ENCODE measurements at places on chromosomes 12 and 14.

DNA sequence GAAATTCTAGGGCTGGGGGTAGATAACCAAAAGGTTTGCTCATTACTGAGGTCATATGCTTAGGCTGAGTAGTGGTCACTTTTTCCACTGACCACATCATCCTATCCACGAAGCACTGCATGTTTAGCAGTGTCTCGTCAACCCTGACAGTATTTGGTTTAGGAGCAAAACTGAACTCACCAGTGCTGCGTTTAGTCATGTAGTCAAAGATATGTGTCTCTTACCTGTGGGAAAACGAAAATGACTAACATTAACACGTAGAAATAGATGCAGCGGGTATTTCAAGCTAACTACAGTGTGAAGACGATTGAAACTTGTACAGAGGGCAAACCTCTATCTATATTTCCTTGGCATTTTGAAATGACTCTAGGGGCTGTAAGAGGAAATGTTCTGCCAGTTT is 34.6 kb downstream of the MTHFD1 start:
- DNase-seq = no peak

DNA sequence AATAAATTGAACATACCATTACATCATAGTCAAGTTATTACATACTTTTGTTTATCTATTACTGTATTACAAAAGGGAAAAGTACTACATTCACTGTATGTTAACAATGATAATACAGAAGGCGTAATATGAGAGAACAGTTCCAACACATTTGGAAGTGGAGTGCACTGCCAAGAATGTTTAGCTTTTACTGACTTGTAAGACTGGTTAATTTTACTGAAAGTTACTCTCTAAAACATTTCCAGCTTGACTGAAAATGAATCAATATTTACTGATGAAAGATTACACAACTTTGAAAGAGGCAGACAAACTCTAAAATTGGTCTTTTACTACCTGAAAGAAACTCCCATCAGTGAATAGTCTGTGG is 728.5 kb downstream of the FSCB start:
- DNase-seq = no peak

DNA sequence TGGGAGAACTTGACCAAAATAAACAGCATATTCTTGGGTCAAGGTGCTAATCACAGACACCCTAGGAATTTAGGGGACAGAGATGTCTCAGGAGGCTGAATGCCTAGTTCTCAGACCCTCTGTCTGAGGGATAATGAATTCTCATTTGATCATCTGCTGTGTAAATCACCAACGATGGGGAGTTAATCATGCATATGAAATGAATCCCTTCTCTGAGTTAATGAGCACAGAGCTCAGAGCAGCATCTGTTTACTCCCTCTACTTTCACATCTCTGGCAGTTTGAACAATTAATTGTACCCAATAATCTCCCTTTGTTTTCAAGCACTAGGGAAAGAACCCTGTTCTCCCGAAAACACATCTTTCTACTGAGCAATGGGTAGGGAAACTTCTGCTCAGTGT is 129.4 kb upstream of the SRRM4 start:
- DNase-seq = no peak

DNA sequence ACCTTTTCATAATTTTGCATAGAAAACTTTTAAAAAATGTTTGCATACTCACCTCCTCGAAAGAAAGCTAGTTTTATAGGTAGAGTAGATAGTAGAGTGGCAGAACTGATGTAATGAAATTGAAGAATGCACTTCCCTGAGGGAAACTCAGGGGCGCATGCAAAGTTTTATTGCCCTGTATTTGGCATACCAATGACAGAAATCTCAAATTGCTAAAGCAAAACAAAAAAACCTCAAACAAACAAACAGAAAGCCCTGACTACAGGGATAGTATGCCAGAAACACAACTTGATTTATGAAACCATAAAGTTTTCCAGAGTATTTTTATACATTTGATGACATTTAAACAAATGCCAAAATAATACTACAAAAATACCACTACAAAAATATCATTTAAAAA is 1.8 kb downstream of the RASSF9 start:
- DNase-seq = no peak

DNA sequence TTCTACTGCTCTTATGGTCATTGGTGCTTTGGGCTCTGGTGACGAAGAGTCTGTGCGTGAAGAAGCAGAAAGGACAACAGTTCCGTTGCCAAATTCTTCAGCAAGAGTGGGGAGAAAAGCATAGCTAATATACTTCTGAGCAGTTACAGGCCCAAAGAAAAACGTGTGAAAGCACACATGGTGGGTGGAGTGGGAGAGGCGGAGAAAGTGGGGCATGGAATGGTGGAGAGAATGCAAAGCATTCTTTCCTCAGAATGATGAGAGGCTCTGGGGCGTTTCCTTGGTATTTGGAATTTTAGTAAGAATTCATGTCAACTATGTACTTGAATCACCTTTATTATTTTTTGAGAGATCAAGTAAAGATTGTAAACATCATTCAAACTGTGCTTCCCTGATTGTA is 396.1 kb downstream of the NAV3 start:
- no peak for DNase-seq

GRCh38 chr12:27434673-27435565 is 11.6 kb upstream of the SMCO2 start:
- no peak for DNase-seq

- DNase-seq = no peak
Observed at GRCh38 chr12:12392413-12392812, 35.5 kb downstream of the BORCS5 start.

DNA sequence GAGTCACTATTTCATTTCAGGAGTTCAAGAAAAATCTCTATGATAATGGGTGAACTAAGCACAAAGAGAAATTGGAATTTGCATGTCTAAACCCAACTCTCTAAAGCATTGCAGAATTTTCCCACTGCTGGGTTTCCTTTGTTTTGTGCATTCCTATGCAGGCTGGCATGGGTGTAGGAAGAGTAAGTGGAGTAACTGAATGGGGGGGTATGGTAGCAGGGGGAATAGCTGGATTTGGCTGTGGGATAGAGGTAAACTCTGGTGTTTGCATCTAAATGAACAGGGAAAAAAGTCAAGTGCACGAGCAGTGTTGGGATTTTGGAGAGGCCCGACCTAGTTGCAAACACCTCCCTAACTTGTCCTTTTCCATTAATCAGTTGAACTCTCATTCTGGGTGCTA is 159.1 kb downstream of the ANO4 start:
- DNase-seq = no peak

DNA sequence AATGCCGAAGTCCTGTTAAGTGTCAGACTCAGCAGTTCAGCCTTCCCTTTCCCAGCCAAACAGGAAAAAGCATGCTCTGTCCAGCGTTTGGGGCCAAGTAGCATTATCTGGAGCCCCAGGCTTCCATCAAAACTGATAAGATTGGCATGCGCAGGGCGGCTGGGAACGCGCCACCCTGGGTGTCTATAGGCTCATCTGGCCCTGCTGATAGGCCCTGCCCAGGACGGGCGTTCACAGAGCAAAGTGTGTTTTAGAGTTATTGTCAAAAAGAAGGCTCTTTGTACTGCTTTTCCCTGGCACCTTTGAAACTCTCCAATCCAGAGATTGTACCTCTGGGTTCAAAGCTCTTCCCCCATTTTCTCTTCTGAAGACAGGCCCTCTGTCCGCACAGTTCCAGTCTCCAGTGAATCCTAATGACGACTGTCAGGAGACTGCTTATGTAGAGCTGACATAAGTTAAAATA is at the start of gene ART4:
Gene ART4 (minus strand): TSS at position 102 of the 463 bp plus-strand sequence. CDS start 413 bp downstream, outside the sequence.
- DNase-seq = no peak

DNA sequence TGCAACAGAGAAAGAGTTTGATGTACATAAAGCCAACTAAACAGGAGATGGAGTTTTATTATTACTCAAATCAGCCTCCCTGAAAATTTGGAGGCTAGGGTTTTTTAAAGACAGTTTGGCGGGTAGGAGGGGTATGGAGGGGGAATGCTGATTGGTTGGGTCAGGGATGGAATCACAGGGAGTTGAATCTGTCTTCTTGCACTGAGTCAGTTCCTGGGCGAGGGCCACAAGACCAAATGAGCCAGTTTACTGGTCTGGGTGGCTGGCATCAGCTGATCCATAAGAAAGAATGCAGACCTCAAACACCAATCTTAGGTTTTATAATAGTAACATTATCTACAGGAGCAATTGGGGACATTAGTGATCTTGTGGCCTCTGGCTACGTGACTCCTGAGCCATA is 64.9 kb downstream of the RIN3 start:
- no peak for DNase-seq

DNA sequence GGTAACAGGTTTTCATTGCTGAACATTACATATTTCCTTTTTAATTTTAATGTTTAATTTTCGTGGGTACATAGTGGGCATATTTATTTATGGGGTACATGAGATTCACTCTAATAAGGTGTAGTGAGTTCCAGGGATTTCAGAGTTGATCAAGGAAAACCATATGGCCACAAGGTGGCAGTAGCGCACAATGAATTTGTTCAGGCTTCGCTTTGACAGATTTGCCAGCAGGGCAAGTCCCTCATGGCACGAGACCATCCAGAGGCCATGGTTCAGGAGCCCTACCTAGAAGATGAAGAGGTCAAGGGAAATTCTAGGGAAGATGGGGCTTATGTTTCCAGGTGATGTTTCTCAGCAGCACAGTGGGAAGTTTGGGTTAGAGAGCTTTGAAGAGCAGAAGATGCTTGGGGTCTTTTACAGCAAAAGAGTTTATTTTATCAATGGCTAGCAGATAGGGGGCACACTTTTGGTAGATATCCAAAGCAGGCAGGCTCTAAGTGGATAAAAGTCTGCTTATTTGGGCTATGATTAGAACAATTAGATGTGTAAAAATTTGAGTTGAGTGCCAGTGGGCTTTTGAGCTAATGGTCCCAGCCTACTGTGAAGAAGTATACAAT is 1004.4 kb downstream of the AACS start:
- no peak for DNase-seq

GRCh38 chr14:32233260-32233659 is 30.2 kb upstream of the RNU6-8 start:
- DNase-seq = no peak

DNA sequence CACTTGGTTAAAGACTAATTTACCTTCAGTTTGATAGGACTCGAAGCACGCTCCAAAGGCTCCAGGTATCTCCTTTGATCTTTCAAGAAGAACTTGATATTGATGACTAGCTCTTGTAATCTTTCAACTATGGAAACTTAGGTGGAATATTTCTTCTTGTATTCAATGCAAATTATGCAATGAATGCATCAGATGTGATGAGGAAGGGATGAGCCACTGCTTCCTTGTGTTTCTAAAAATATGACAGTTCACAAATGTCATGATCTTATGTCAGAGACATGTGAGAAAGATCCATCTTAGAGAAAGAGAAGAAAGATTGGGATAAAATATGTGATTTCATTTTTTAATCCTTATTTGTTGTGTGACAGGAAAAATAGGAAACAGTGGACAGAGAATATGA is 9.9 kb downstream of the RNASE9 start:
- DNase-seq = no peak

- no peak for DNase-seq
Observed at GRCh38 chr12:122999986-123000420, 19.5 kb downstream of the ARL6IP4 start.

- DNase-seq = no peak
Observed at GRCh38 chr14:94816113-94816512, 46.2 kb upstream of the GSC start.
